ENCODE measurements at places on chromosomes 5 and 9.

DNA sequence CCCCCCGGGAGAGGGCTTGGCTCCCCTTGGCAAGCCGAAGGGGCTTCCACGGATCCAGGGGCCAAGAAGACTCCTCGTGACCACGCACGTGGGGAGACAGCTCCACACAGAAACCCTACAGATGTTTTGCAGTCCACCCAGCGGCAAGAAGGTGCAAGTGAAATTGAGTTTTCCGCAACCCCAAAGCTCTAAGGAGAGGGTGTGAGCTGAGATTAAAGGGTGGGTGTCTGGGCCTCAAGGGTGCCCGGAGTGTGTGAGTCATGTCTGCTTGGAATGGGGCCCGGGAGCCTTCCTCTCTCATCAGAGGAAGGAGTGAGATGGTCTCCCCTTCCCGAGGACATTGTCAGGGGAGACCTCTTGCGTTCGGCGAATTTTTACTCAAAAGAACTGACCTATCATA, 79.1 kb downstream of the OLFM1 start:
- DNase-seq = no peak

DNA sequence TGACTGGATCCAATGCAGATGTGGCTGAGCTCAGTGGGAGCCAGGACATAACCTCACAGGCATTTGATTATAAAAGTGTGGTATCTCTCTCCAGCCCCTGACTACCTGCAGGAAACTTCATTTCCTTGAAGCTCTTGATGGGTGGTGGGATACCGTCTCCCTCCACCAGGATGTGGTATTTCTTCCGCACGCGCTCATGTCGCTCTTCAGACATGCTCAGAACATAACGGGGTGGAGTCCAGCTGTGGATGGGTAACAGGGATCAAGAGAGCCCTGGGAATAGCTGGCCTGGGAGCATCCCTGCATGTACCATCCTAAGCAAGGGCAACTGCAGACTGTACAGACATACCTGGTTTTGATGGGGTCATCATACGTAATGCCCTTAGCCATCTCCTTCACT, 1.2 kb downstream of the DDX41 start:
- no peak for DNase-seq

DNA sequence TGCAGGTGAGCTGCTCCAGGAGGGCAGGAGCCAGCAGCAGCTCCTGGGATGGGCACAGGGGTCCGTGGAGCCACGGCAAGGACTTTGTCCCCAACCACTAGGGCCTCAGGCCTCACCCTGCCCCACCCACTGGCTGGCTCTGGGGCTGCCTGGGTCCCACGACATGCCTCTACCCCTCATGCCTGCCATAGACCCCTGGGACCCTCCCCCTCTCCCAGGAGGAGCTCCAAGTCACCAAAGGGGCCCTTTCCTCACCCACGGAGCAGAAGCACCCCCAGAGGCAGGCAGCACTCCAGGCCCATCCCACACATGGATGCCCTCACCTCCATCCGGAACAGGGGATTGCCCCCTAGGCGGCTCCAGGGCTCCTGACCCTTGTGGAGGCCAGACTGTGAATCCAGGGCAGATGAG, 6.5 kb downstream of the ABCA2 start:
- no peak for DNase-seq

GRCh38 chr9:18699764-18700163, 225.8 kb downstream of the ADAMTSL1 start:
- DNase-seq = no peak

- no peak for DNase-seq
Measured at GRCh38 chr9:37377688-37378612, 44.5 kb upstream of the GRHPR start.

DNA sequence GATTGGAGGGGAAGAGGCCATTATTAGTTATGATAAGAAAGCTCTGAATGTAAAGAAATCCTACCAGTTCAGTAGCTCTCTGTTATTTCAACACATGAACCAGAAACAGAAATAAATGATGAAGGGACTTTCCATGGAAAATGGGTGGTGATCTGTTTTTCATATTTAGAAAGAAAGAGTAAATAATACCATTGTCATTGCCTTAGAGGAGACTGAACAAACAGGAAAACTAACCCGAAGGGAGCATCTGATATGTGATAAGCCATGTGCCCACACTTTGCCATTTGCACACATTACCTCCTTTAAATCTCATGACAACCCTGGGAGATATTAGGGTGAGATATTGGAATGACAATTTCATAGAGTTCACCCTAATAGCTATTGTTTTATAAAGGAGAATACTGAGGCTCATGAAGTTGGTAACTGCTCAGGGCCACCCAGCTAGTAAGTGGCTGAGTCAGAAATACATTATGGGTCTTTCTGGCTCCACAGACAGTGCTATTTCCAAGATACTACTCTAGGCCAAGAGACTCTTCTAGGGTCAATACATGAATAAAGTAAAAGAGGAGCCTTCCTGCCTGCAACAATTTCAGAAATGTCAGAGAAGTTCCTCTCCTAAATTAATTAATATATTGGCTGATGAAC, 111.0 kb upstream of the SLIT3 start:
- DNase-seq = no peak

- DNase-seq = no peak
Measured at GRCh38 chr9:132743931-132744479, 73.7 kb downstream of the GTF3C4 start.

GRCh38 chr9:33731625-33732024, 63.7 kb upstream of the PRSS3 start:
- DNase-seq = no peak

- no peak for DNase-seq
Measured at GRCh38 chr5:80867233-80867632, 92.9 kb upstream of the RASGRF2 start.

- no peak for DNase-seq
Measured at GRCh38 chr9:37424204-37424685, 1.7 kb downstream of the GRHPR start.

DNA sequence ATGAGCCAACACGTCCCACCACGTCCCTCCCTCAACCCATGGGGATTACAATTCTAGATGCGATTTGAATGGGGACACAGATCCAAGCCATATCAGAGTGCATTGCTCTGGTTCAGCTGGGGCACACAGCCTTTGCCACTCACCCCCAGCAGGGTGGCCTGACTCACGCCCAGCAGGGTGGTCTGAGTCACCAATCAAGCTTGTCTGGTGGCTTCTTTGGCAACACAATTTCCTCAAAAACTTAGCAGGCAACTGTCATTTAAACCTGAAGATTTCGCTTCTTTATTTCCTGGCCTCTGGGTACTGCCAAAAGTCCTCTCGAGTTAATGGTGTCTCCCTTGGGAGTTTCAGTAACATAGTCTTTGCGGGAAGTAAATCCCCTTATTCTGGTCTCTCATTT, 16.3 kb upstream of the SEMA5A start:
- DNase-seq = no peak

DNA sequence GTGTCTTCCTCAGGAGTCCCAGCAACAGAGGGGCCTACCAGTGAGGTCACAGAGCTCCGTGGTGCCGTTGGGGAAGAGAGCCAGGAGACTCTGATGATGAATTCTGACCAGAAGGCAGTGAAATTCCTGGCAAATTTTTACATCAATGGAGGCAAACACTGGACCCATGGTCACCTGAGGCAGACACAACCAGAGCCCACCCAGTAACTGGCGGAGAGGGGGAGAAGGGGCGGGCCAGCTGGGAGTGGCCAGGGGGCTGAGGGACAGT, at the start of gene STPG3:
Gene STPG3 (plus strand): TSS at position 93 of the 268 bp plus-strand sequence. CDS start 1 bp downstream, at position 94.
- DNase-seq = no peak

- DNase-seq = no peak
Measured at GRCh38 chr9:14831074-14831473, 79.2 kb downstream of the FREM1 start.

GRCh38 chr5:98865690-98866089, 63.1 kb downstream of the CHD1 start:
- DNase-seq = no peak

GRCh38 chr5:172641359-172642050, 442 bp downstream of the NEURL1B start:
- no peak for DNase-seq

DNA sequence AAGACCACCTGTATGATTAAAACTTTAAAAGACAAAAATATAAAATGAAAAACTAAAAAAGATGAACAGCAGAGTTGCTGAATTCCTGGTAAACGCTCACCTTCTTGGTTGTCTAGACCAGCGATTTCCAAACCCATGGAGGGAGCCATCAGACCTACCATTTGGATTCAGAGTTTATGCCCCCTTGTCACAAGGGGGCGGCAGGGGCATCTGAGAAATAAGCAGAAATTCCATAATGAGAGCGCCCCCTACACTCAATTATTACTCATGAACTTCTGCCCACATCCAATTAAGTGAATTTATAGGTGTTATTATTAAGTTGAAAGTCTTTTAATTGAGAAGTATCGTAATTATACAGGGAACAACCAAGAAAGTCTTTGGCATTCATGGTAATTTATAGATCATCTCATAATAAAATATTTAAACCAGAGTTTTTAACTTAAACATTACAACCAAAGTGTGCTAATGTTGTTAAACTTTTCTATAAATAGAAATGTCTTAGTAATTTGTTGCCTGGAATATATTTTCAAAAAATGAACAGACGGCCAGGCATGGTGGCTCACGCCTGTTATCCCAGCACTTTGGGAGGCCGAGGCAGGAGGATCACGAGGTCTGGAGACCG, 35.2 kb upstream of the SPATA31C2 start:
- peak; percentile 10 for DNase-seq

DNA sequence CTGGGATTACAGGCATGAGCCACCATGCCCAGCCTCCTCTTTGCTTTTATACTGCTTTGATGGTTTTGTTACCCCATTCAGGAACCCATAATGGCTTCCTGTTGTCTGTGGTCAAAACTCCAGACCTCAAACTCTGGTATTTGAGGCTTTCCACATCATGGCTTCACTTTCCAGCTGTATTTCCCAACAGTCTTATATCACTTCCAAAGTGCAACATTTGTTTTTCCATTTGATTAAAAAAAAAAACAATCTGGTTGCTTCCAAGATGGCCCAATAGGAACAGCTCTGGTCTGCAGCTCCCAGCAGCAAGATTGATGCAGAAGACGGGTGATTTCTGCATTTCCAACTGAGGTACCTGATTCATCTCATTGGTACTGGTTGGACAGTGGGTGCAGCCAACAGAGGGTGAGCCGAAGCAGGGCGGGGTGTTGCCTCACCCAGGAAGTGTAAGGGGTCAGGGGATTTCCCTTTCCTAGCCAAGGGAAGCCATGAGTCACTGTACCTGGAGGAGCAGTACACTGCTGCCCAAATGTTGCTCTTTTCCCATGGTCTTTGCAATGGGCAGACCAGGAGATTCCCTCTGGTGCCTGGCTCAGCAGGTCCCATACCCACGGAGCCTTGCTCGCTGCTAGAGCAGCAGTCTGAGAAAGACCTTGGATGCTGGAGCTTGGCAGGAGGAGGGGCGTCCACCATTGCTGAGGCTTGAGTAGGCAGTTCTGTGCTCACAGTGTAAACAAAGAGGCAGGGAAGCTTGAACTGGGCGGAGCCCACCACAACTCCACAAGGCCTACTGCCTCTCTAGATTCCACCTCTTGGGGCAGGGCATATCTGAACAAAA, 458.4 kb downstream of the KDM4C start:
- peak; percentile 1 for DNase-seq

DNA sequence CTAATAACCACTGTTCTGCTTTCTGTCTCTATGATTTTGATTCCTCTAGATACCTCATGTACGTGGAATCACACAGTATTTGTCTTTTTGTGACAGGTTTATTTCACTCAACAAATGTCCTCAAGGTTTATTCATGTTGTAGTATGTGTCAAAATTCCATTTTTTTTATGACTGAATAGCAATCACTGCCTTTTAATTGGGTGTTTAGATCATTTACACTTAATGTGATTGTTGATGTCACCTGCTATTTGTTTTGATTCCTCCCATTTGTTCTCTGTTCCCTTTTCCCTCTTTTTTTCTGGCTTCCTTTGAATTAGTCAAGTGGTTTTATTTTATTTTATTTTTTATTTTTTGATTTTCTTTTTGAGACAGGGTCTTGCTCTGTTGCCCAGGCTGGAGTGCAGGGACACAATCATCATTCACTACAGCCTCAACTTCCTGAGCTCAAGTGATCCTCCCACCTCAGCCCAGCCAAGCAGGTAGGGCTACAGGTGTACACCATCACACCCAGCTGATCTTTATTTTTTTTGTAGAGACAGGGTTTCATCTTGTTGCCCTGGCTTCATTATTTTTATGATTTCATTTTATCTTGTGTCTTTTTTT, 41.6 kb downstream of the LHX3 start:
- DNase-seq = no peak

DNA sequence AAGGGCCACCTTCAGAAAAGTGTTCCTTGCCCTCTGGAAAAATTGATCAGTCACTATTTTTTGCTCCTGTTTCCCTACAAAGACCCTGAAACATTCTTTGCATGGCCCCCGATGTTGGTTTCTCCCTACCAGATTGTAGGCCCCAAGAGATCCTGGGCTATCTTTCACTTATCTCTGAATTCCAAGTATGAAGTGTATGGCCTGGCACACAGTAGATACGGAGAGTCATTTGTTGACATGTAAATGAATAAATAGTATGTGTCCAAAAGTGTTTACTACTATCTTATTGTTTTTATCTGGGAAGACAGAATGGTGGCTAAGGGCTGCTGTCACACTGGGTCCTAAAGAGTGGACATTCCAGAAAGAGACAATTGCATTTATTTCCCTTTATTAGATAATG, 7.4 kb upstream of the ANKDD1B start:
- no peak for DNase-seq

- DNase-seq = no peak
Measured at GRCh38 chr5:117102591-117102990, 528.0 kb upstream of the SEMA6A start.

DNA sequence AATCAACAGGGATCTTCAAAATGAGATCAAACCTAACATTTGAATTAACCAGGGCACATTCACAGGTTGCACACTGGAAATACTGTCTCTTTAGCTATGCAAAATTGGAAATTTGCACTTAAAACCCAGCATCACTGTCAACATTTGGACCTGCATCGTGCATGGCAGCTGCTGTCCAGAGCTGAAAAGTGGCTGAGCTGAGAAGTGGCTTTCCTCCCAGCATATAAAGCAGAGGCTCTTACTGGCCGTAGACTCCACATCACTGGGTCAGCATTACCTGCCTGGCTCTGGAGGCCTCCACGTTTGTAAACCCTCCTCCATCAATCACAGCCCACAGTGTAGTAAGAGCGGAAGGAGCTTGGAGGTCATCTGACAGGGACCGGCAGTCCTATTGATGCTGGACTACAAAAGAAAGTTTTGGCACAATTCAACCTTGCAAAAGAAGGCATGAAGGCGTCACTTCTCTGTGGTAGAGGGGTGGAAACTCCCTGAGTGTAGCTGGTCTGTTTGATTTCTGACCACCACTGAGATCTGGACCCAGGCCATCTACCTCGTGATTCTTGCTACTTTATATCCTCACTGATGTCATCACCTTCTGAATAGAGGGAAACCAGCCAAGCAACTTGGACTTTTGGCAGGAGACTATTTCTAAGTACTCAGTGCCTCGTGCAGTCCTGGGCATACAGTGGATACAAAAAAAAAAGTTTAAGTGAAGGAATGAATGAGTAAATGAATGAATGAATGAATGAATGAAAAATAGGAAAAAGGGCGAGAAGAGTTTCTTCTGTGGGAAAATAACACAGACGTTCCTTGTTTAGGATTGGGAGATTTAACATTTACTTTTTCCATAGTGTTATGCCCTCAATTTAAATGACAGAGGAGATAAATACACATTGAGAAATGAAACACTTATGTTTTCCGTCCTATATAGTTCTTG, 14.8 kb downstream of the RASEF start:
- no peak for DNase-seq
